ENCODE measurements at places on chromosomes 16 and 17.

GRCh38 chr17:42873315-42873714, 22.3 kb downstream of the AOC3 start:
- DNase-seq, result no peak

- no peak for DNase-seq
These were observed 617.7 kb upstream of the CDH11 start for GRCh38 chr16:65739518-65739917.

GRCh38 chr16:77190190-77190477, 856 bp upstream of the MON1B start:
- no peak for DNase-seq

DNA sequence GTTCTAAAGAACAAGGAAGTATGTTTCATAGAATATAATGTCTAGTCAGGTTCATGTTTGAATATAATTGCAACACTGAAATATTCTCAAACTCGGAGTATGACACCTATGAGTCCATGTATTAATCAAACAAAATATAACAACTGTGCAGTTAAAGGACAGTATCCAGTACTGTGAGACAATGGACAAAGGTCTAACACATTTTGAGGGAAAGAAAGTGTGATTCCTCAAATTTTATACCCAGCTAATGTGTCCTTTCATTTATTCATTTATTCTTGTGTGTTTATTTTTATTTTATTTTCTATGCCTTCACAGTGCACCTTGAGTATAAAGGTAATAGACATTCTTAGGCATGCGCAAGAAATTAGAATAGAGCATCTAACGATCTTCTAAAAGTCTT, 401.0 kb upstream of the ZFHX3 start:
- DNase-seq, result no peak

DNA sequence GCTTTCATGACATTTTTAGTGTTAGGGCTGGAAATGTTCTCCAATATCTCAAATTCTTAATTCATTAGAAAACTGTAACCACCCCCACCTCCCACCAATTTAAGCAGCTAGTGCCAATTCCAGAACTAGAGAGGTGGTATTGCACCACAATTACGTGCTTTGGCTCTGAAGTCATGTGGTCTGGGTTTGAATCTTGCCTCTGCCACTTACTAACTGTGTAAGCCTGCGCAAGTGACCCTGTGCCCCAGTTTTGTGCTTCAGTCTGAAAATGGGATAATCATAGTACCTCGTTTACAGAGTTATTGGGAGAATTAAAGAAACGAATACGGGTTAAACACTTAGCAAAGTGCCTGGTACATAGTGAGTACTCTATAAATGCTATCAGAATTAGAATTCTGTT, 14.2 kb upstream of the MPHOSPH6 start:
- no peak for DNase-seq

GRCh38 chr16:85970738-85971137, 71.8 kb downstream of the IRF8 start:
- DNase-seq, result no peak

- DNase-seq, result no peak
These were observed 69.8 kb downstream of the RMI2 start for GRCh38 chr16:11414815-11415775.

Data from vagina (tissue), 2 donors.